ENCODE measurements at places on chromosomes 4 and X.

GRCh38 chr4:170777663-170778062 is 687.9 kb upstream of the AADAT start:
- DNase-seq = no peak

GRCh38 chrX:38379088-38379487 is 26.7 kb downstream of the OTC start:
- DNase-seq = peak; percentile 4

- DNase-seq = no peak
Measured at GRCh38 chr4:29014555-29014954, 1705.6 kb upstream of the PCDH7 start.

DNA sequence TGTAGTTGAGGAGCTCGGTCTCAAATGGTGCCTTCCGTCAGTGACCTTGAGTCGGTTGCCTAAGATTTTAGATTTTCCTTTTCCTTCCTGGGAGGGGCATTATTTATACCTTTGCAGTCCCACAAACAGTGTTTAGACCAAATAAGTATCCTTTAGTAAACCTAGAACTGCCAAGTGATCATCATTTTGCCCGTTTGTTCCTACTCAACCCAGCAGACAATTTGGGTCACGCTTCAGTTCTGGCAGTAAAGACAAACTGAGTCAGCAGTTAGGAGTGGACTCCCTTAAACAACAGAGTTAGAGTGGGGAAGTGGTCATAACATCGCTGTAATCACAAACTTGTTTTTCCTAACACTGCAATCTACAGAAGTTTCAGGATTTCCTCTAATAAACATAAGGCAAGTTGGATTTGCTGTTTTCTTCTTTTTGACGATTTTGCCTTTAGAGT is 777 bp upstream of the WDFY3 start:
- peak; percentile 42 for DNase-seq

- DNase-seq = no peak
Measured at GRCh38 chr4:159451006-159451405, 348.1 kb downstream of the RAPGEF2 start.

GRCh38 chr4:8439168-8439567 is 1.4 kb downstream of the ACOX3 start:
- DNase-seq = peak; percentile 89

DNA sequence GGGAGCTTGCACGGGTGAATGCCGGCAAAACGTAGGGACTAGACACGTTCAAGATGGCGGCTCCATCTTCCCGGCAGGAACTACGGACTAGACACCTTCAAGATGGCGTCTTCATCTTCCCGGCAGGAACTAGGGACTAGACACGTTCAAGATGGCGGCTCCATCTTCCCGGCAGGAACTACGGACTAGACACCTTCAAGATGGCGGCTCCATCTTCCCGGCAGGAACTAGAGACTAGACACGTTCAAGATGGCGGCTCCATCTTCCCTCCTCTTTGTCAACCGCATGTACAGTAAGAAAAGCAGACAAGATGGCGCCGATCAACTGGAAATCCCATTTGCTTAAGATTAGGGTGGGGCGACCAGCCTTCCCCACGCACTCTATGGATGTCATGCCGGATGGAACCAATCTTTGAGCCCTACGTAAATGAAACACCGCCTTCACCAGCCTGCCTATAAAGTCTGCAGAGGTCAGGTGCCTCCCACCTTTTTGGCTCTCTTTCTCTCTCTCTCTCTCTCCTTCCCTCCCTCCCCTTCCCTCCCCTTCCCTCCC is 222.4 kb downstream of the CRLF2 start:
- DNase-seq = peak; percentile 76

DNA sequence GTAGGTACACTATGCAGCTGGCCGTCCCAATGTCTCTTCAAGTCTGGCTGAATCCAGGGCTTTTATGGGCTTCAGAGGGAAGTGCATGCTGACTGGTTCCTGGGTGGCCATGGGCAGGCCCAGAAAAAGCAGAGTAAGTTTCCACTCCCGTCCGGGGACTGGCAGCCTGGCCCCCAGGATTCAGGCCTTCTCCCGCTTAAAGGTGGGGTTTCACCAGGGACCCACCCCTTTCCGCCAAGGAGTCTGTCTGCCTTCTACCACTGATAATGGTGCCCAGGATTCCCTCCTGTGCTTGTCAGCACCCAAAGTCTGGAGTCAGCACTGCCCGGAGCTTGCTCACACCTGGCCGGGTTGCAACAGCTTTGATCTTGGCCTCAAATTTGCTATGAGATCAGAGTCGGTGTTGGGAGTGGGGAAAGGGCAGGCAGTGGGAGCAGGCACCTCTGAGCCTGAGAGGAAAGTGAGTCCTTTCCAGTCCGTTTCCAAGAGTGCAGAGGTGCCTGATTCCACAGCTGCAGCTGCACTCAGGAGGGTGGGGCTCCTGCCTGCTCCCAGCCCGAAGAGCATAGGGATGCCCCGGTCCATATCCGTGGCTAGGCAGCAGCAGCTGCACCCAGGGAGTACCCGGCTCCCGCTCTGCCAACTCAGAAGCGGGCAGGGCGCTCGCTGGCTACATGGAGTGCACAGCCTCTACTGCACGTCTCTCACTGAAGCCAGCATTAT is 1344.3 kb upstream of the ADGRL3 start:
- DNase-seq = no peak

- DNase-seq = no peak
Measured at GRCh38 chr4:38983291-38983690, 48.9 kb downstream of the TMEM156 start.

DNA sequence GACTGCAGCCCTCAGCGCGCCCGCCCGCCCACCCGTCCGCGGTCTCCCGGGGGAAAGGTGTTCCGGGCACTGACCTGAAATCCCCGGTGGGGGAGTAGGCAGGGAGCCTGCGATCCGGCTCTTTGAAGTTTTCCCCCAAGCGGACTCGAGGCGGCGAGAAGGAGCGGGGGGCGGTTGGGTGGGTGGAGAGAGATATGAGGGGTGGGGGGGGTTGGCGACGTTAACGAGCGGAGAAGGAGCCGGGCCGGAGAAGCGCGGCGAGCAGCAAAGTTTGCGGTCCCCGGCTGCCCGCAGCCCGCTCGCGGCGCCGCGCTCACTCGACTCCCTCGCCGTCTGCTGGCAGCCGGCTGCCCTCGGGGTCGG is 636 bp downstream of the BCOR start:
- no peak for DNase-seq

DNA sequence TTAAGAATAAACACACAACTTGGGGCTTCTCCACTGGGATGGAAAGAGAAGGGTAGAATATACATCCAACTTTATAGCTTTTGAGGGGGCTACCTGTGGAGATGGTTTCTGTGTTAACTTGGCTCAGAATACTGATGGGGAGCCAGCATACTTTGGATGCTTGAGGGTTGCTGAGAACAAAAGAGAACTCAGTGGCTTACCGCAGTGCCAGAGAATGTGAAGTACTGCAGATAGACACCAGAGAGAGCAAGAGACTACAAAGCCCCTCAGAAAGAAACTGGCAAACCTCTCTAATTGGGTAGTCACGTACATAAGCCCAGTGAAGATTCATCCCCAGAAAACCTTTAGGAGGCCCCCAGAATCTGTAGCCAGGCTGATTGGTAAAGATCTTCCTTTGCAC is 214.4 kb downstream of the DCHS2 start:
- DNase-seq = no peak

GRCh38 chrX:124293810-124294209 is 38.6 kb upstream of the TEX13D start:
- DNase-seq = no peak

DNA sequence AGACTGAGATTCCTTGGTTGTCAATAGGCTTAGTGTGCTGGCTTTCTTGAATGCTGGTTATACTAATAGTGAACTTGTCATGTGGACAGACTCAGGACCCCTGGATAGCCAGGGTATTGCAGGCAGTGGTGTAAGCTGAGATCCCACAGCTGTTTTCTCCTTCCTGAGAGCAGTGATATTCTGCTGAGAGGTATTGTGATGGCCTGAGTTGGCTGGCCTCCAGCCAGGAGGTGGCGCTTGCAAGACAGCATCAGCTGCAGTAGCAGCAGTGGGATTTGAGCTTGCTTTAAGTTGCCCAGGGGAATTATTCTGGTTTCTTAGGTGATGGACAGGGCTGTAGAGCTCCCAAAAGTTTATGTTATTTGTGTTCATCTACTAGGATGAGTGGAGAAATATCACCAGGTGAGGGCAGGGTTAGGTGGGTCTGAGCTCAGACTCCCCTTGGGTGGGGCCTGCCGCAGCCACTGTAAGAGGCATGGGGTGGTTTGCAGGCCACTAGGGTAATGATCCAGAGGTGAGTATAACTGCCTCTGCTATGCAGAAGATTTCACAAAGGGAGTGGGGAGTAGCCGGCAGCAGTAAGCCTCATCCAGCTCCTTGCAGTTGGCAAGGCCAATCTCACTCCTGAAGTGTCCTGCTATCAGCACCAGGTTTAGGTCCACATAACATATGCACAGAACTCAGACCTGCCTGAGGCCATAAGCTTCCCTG is 66.2 kb downstream of the IL15 start:
- no peak for DNase-seq

DNA sequence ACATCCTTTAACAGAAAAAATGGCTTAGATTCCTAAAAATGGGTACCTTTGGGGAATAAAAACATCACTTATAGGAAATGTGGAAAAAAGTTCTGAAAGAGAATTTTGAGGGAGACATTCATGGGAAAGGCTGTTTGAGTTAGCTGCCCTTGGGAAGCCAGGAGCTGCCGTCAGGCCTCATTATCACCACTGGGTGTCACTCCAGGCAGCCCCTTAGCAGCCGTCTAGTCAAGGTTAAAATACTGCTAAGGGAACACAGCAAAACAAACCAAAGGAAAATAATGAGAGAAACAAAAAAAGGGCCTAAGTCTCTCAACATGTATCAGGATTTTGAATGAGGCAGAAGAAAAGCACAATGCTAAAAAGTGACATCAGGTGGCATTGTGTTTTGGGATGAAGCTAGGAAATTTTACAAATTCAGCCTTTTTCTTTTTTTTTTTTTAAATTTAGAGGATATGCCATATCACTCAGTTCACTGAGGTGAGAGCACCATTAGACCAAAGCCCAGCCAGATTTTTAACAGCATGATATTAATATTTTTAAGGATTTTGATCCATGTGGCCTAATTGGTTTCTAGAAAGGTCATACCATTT is 235.3 kb downstream of the GPAT3 start:
- DNase-seq = peak; percentile 46

DNA sequence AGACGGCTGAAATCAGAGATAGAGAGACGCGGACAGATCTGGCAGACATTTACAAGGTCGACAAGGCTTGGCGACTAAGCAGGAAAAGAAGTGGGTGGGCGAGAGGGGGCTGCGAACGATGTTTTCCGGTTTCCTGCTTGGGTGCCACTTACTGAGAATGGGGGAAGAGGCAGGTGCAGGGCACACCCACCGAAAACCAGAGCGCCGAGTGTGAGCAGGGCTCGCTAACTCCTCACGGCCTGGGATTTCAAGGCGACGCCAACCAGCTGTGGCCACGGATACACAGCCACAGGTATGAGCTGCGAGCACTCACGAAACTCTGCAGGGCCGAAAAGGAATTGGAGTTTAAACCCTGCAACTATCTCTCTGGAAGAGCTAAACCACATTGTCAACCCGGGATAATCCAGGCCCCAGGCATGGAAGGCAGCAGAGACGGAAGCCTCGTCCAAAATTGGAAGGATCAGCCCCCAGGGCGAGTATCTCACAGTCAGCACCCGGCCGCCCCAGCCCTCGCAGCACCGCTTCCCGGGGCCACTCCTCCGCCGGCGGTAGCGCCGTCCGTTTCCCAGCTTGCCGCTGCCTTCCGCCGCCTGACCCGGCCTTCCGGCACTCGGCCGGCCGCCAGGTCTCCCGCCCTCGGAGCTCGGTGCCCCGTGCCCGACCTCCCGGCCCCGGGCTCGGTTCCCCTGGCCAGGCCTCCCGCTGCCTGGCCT is 778 bp downstream of the CASP3 start:
- peak; percentile 53 for DNase-seq

GRCh38 chr4:89152972-89153371 is 41.6 kb downstream of the TIGD2 start:
- no peak for DNase-seq

DNA sequence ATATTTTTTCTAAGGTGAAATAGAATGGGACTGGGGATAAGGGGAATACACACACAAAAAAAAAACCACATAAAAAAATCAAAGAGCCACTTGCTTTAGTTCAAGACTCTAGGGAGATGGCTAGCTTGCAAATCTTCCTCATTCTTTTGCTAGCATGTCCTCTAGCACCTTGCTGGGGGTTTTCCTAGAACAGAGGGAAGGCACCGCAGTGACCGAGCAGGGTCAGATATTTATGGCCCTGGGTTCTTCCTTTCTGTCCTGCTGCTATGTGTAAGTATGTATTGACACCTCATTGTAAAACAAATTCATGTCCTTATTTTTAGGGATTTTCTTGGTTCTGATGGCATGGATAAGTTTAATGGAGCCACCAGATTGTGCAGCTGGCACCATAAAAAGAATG is 81.2 kb downstream of the SHISA3 start:
- DNase-seq = no peak

DNA sequence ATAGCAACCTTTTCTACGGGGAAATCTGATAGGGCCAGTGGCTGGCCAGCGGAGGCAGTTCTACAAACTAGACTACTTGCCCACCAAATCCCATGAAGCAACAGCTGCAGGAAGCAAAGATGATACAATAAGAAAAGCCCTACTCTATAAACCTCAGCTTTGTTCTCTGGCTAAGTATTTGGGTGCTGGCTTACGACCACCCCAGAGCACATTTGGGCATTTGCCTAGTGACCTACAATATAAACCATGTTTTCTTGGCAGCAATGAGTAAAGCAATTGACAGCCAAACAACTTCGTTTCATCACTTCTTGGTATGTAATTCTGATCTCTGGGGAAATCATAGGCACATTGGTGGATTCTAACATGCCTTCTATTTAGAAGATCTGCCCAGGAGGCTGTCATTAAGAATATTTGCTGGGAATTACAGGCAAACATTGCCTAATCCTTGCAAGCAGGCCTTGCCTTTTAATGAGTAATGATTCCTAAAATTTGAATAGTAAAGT is 7.5 kb upstream of the LHFPL1 start:
- peak; percentile 7 for DNase-seq

GRCh38 chr4:169219440-169219839 is 51.3 kb downstream of the SH3RF1 start:
- DNase-seq = no peak

DNA sequence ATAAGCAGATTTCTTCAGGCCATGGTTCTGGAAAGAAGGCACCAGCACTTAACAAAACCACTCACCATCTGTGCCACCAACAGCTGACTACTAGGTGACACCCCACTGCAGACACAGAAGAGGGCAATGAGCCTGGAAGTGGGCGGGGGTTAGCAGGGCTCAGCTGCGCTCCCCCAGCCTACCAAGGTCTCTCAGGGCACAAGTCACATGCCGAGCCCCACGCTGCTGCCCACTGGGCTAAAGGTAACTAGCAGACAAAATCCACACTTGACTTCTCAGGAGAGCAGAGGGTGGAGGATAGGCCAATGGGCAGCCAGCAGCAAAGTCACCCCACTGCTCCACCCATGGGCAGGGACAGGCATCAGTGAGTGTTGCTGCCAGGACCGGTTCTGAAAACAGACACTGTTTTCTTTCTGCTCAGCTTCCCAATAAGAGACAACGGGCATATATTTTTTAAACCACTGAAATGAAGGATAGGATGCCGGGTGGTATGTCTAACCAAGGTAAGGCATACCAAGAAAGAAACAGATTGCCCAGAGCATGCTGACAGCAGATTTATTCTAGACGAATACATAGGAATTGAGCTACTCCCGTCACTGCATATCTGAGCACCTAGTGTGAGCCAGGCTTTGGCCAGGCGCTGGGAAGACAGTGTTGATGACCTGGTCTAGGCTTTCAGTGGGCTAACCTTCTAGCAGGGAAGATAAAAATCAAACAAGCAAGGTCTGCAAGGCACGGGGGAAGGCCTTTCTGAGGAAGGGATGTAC is 20.1 kb downstream of the ACSL1 start:
- no peak for DNase-seq

- DNase-seq = peak; percentile 32
Measured at GRCh38 chr4:20395160-20395773, 143.6 kb downstream of the SLIT2 start.

Measured in fibroblast of villous mesenchyme (primary cell).